CD4-positive, alpha-beta memory T cell (primary cell): ENCODE measurements at places on chromosomes 11 and 22. TPM values are rescaled to one million over a fixed set of nuclear protein-coding genes. Genes with fewer than 3 reads are reported as not detected.

Gene MED17
- polyA plus RNA-seq: 11.3 TPM

Gene RIMBP3C
- polyA plus RNA-seq: not detected

Gene ENTHD1
- polyA plus RNA-seq: 0.10 TPM

Gene EP300
- polyA plus RNA-seq: 27.4 TPM

Gene ALX4
- polyA plus RNA-seq: not detected

Gene GAS2
- 3.0 TPM for polyA plus RNA-seq

Gene TTC12
- 10.4 TPM for polyA plus RNA-seq

Gene THY1
- not detected for polyA plus RNA-seq

Gene OR52I2
- not detected for polyA plus RNA-seq

Gene ACAT1
- polyA plus RNA-seq: 54.2 TPM

Gene OR5A1
- not detected for polyA plus RNA-seq

Gene C11orf58
- 167 TPM for polyA plus RNA-seq

Gene ISX
- not detected for polyA plus RNA-seq

Gene MMP27
- polyA plus RNA-seq: not detected

Gene ZNF143
- polyA plus RNA-seq: 54.6 TPM

Gene OR6T1
- not detected for polyA plus RNA-seq

Gene DESI1
- polyA plus RNA-seq: 13.6 TPM

Gene ASCL2
- not detected for polyA plus RNA-seq

Gene INPP5J
- not detected for polyA plus RNA-seq

Gene SCUBE2
- polyA plus RNA-seq: not detected

Gene DDX6
- polyA plus RNA-seq: 74.6 TPM

Gene ZBTB16
- polyA plus RNA-seq: 9.0 TPM

Gene RANBP1
- 87.0 TPM for polyA plus RNA-seq

Gene LRP5
- polyA plus RNA-seq: not detected

Gene APOBEC3F
- 15.4 TPM for polyA plus RNA-seq

Gene STK33
- polyA plus RNA-seq: not detected

Gene NAT10
- polyA plus RNA-seq: 49.3 TPM

Gene TRIM49
- not detected for polyA plus RNA-seq

Gene PICK1
- 6.5 TPM for polyA plus RNA-seq

Gene CCDC157
- polyA plus RNA-seq: 0.38 TPM

Gene MUC5AC
- not detected for polyA plus RNA-seq

Gene AGBL2
- 1.7 TPM for polyA plus RNA-seq

Gene GAL
- not detected for polyA plus RNA-seq

Gene MUC6
- polyA plus RNA-seq: not detected

Gene CDC42BPG
- polyA plus RNA-seq: 0.62 TPM

Gene APOBEC3A
- not detected for polyA plus RNA-seq

Gene NAALADL1
- 16.6 TPM for polyA plus RNA-seq

Gene TESMIN
- 2.6 TPM for polyA plus RNA-seq

Gene LSP1
- polyA plus RNA-seq: 253 TPM

Gene OLFML1
- not detected for polyA plus RNA-seq

Gene CLNS1A
- 160 TPM for polyA plus RNA-seq

Gene GAL3ST1
- polyA plus RNA-seq: 0.48 TPM

Gene ARHGAP8
- polyA plus RNA-seq: not detected

Gene SLC6A5
- polyA plus RNA-seq: not detected

Gene EIF1AD
- 15.5 TPM for polyA plus RNA-seq

Gene PVALB
- not detected for polyA plus RNA-seq

Gene RASD2
- polyA plus RNA-seq: not detected

Gene P4HA3
- polyA plus RNA-seq: not detected
